Stimulated activated naive CD8-positive, alpha-beta T cell treated with anti-CD3 and anti-CD28 coated beads, Interleukin-15, amount 100 ng/mL, for 72 hours (primary cell): ENCODE measurements at places on chromosomes 12 and 14.

GRCh38 chr14:74875204-74875603 is 741 bp downstream of the PROX2 start:
- no peak for DNase-seq

GRCh38 chr12:58529897-58530741 is 390.2 kb downstream of the LRIG3 start:
- DNase-seq = no peak

DNA sequence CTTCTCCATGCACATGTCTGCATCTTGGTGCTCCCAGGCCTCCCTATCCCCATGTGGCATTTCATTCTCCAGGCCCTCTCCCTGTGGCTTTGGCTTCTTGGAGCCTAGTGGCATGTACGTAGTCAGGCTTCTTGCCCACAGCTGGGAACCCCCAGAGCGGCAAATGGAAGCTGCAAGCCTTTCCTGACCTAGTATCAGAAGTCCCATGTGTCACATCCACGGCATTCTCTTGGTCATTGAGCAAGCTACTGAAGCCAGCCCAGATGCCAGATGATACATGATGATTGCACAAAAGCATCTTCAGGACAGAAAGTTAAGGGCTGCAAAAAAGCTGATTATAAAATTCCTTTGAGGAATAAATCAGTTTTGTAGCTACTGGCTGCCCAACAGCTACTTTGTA is 154.9 kb downstream of the PELI2 start:
- DNase-seq = no peak

DNA sequence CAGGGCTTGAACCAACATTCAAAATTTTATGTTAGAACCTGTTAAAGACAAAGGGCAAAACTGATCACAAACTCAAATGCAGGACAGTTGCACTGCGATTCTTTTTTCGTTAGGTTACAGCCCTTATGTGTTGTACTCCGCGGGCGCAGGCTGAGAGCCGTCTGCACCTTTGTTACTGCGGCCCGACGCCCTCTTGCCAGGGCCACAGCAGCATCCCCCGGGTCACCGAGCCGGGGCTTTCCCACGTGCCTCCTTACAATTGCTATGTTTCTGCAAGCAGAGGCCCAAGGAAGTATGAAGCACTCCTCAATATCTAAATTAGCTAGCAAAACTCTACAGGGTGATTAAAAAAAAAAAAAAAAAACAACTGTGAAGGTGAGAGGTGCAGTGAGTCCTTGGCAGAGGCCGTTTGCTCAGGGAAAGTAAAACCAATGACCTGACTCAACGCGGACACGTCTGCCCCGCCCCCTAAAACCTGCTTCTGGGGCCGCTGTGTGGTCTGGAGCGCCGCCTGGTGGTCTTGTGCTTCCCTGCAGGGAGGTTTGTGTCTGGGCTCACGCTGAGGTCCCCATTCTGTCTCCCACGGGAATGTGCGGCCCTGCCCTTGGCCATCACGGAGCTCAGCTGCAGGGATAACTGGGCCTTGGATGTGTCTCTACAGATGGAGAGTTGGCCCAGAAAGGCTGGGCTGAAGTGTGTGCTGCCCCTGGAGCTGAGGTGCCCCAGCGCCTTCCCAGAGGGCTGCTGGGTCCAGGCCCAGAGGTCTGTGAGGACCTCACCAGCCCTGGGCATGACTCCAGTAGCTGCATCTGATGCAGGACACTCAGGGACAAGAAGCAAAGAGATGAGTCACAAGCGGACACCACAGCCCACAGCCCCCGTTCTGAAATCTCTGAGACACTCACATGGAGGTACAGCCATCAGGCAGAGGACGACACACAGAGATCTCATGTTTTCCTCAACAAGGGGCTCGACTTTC is 418.5 kb downstream of the TMEM121 start:
- peak; percentile 77 for DNase-seq

DNA sequence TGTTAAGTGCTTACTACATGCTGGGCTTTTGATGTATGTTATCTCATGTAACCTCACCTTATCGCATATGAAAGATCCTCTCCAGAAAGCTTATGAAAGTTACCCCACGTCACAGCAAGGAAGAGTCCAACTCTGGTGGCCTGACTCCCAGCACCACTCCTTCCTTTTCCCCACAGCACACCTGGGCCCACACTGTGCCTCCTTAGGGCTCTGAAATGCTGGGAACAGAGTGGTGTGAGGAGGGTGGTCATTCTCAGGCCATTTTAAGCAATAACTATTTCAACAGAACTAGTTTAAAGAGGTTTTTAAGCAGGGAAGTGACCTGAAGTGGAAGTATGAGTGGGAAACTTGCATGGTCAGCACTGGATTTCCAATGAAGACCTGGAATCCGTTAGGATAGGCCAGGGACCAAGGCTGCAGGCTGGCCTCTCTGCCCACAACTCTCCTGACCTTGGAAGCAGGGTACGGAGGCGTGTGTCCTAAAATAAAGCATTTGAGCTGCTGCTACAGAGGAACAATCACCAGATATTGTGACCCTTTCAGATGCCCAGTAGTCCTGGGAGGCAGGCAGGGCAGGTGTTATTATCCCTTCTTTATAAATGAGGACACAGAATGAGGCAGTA is 67.2 kb upstream of the TMEM263 start:
- no peak for DNase-seq

GRCh38 chr12:52496054-52496453 is 3.0 kb upstream of the KRT6A start:
- DNase-seq = no peak

- DNase-seq = no peak
These were observed 52.4 kb upstream of the EIF5 start for GRCh38 chr14:103281496-103282231.

DNA sequence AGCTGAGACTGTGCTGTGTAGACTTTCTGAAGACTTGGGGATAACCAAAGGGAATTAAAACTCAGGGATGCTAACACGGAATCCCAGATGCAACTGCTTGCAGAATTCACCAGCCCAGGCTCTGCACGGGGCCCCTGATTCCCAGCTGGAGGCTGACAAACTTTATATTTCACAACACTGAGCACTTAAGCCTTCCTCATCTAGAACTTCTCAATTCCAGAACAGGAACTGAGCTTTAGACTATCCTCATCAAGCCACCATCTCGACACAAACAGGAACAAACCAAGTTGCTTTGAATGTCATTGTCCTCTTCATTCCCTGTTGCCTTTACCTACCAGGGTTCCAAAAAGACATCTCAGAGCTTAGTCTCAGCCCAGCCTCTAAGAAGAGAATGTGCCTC is 22.2 kb downstream of the CCDC63 start:
- no peak for DNase-seq

DNA sequence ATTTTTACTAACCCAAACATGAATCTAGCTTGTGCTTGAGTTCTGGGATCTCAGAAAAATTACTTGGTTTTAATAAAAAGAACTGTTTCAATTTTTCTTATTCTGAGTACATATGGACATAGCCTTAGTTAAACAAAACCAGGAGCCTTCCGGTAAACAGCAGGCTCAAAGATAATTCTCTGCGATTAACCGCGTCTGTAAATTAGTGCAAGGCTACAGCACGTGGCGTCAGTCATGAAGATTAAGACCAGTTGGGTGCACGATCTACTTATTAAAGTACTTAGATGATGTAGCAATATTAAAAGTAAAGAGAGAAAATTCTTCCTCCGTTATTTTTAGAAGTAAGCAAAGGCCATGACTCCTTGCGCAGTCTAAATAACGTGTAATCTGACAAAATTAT is 700 bp downstream of the KCNJ8 start:
- DNase-seq = no peak

- no peak for DNase-seq
These were observed 101.0 kb downstream of the KLRB1 start for GRCh38 chr12:9506746-9507145.

DNA sequence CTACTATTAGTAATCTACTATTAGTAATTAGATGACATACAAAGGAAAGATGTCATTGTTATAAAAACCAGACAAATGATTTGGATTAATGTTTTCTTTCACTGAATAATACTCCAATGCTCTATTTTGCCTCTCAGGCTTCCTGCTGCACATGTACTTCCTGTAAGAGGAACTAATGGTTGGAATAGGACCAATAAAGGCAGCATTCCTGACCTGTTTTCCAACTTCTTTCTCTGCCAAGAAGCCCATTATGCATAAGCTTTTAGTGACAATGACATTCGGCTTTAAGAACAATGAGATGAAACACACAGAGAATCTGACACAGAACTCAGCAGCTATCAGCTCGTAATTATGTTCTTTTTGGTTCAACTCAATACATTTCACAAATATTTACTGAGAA is 5.2 kb upstream of the C12orf56 start:
- DNase-seq = no peak

DNA sequence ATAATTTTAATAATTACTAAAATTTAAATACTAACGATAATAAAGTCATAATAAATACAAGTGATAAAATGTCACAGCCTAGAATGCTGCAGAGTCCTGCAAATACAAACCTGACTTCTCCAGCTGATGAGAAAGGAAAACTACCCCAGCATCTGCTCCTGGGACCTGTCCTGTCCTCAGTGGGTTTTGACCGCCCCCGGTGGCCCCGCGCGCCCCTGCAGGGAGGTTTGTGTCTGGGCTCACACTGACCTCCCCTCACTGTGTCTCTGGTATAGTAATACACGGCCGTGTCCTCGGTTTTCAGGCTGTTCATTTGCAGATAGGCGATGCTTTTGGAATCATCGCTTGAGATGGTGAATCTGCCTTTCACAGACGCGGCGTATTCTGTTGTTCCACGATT is 1139.4 kb downstream of the TMEM121 start:
- no peak for DNase-seq

DNA sequence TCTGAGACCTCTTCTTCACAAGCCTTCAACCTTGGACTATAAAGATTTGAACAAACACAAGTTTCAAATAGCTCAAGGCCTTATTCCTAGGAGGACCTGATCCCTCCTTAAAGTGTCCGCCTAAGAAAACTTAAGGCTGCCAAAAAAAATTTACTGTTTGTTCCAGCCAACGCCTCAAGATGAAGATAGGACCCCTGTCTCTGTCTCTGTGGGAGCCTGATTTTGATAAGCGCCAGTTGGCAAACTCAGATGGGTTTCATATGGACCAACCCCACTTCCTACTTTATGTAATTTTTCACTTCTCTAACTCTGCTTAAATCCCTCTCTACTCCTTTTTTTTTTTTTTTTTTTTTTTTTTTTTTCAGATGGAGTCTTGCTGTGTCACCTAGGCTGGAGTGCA is 11.0 kb downstream of the FKBP3 start:
- DNase-seq = no peak

- no peak for DNase-seq
These were observed 5.7 kb downstream of the ETFRF1 start for GRCh38 chr12:25200703-25201102.

GRCh38 chr12:52805739-52806138 is 8.2 kb downstream of the KRT4 start:
- DNase-seq = no peak

- no peak for DNase-seq
These were observed 398.3 kb downstream of the RAD51B start for GRCh38 chr14:68217791-68218340.

DNA sequence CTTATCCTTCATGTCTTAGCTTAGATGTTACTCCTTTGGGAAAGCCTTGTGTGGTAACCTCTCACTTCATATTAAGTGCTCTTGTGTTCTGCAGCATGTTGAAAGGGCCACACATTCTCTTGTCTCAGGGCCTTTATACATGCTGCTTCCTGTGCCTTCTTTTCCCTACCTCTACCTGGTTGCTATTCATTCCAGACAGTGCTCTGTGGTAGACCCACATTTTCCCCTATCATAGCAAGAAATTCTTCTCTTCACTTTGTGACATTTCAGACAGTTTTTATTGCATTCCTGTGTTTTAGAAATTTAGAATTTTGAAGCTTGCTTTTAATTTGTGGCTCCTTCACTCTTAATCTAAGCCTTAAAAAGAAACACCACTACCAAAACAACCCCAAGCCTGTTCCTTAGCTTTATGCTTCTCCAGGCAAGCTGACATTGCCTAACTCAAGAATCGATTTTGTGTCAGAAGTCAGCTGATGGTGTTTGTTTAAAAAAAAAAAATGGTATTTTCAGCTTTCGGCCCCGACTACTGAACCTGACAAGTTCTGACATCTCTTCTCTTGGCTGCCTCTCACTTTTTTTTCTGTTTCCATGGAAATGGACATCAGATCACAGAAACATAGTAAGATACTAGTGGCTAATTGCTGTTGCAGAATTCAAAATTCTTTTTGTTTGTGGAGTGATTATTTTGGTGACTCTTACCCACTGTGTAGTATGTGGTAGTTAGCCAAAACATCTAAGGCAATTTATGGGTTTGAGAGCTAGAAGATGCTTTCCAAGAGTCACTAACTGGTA is 156.3 kb downstream of the NUBPL start:
- no peak for DNase-seq

GRCh38 chr14:95540236-95540855 is 5.5 kb downstream of the GLRX5 start:
- DNase-seq = no peak

- DNase-seq = no peak
These were observed 24.4 kb upstream of the TBX5 start for GRCh38 chr12:114430306-114430705.

DNA sequence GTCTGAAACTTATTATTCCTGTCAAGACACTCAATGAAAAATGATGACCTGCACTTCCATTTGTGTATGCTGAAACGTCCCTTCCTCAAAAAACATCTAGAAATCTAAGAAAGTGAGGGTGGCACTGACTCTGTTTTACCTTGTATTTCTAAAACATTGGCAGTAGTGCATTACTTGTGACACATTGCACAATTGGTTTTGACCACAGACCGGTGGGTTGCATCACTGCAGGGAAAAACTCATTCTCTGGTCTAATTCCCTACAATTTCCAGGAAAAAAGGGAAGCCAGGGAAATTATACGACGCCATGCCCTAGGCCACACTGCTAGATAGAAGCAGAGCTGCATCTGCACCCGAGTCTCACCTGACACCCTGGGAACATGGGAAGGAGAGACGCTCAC is 156.7 kb downstream of the NTF3 start:
- no peak for DNase-seq

DNA sequence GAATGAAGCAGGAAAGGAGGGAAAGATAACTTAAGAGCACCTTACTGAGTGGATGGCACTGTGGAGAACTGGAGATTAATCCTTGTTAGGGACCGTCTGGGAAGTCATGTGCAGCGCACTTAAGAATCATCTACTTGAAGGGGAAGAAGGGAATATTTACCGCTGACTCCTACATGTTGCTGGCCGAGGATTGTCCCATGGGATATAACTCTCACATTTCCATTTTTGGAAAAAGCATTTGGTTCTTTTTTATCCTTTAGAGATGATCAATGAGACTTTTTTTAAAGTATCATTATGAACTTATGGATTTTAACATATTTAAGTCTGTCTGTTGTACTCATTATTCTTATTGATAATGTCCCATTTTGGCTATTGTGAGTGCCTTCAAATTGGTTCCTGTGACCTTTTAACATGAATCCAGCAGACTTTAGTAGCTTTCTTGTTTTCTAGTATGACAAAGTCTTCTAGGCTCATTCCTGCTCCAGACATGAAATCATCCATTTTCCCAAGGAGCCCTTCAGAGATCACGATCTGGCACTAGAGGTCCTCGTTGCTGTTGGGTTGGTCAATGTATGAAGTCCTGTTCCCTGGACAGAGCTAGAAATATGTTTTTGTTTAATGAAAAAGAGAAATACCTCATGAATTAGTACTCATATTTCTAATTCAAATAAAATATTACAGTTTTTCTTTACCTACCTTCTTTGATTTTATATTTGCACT is 20.2 kb upstream of the FAM234B start:
- DNase-seq = no peak

GRCh38 chr14:65496178-65496993 is 83.9 kb downstream of the FUT8 start:
- DNase-seq = no peak
